ENCODE measurements at places on chromosomes 2 and 18.

- DNase-seq = no peak
Observed at GRCh38 chr2:238236571-238236970, 3.3 kb downstream of the HES6 start.

GRCh38 chr2:240247868-240248720 lies 107.6 kb upstream of the OTOS start:
- DNase-seq = no peak

DNA sequence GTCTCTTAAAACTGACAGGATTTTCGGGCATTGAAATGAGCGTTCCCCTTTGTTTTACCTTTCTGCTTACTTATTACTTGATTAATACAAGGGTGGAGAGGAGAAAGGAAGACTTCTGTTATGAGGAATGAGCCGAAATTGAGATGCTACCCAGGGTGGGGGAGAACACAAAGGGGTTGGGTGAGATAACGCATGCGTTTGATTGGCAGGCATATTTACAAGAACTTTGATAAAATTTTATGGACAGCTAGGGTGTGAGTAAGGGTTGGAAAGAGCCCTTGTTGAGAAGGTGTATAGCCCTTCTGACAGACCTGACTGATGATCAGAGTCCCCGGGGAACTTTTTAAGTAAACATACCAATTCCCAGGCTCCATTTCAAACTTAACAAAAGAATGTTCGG lies 1.8 kb downstream of the RNF138 start:
- DNase-seq = no peak

GRCh38 chr2:139237023-139237422 lies 456.8 kb upstream of the NXPH2 start:
- no peak for DNase-seq

- no peak for DNase-seq
Observed at GRCh38 chr2:234512884-234513669, 16.2 kb upstream of the ARL4C start.

GRCh38 chr2:232353096-232353495 lies 25.5 kb upstream of the ALPP start:
- DNase-seq = no peak

- no peak for DNase-seq
Observed at GRCh38 chr2:24985511-24985910, 13.8 kb upstream of the DNAJC27 start.

GRCh38 chr2:60172801-60173200 lies 380.7 kb downstream of the BCL11A start:
- no peak for DNase-seq

- no peak for DNase-seq
Observed at GRCh38 chr2:70959851-70960832, 18.3 kb upstream of the ANKRD53 start.

- no peak for DNase-seq
Observed at GRCh38 chr2:21431078-21431477, 307.3 kb downstream of the TDRD15 start.

DNA sequence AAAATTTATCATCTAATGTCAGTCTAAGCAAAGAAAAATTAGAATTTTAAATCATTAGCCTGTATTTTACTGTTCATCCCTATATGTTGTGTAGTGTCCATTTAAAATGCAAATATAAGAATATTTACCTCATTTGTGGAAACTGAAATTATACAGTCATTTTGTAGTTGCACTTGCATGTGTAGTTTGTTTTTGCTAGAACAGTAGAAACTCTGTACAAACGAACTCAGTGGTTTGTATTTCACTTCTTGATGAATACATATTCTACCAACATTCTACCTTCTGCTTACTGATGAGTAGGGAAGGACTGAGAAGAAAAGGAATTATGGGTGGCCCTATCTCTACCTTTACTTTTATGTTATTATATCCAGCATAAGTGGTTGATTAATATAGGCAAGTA lies 29.7 kb downstream of the BMPR2 start:
- DNase-seq = no peak

GRCh38 chr2:11837875-11838734 lies 91.7 kb downstream of the LPIN1 start:
- DNase-seq = no peak

DNA sequence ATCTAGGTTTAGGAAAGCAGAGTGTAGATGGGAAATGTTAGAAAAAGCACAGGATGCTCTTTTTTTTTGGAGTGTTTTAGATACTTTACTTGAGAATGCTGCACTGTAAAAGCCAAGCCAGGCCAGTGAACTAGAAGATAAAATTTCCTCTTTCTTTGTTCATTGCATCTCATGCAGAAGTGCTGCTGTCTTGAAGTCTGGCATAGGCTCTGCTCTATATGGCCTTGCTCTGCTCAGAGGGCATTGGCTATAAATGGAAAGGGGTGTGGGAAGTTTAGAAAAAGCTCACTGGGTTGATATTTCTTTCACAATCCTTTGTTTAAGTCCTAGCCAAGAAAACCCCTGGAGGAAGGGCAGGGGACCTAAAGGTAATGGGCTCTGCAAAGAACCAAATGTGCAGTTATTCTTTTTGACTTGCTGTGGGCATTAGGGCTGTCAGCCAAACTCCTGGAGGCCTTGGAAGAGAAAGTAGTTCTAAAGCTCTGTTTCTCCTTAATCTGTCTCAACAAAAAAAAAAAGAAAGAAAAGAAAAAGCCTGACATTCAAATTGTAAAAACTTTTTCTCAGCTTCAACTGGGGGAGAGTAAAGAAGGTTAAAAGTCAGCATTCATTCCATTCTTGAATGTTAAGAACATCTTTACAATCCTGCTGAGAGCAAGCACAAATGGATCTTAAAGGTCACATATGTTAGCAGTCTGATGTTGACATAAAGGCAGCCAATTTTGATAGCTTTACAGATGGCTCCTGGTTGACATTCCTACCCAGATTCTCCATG lies 338.3 kb downstream of the GULP1 start:
- DNase-seq = no peak

DNA sequence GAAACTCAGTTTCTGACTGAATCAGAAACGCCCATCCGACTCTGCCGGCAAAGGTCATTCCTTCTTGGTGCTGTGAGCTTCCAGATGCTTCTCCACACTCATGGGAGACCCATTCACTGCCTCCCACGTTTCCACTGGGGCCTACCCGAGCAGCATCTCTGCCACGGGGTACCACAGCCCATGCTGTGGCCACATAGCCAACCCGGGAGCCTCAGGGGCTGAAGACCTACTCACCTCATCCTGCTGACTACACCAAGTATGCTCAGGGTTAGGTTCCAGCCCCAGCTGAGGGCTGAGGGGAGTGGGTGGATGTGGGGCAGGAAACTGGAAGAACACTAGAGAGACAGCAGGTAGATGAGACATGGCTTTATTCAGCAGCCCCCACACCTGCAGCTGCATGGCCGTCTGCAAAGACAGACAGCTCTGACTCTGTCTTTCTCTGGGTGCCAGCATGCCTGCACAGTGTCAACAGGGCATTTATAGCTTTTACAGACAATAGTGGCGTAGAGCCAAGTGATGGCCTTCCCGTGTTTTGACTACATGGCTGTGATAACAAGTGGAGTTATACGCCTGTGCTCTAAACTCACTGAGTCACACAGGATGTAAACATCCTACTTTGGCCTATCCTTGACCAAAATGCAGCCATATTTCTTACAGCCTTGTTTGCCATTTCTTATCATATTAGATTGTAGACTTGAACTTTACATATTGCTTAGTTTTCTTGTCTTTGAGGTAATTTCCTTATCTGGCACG lies 16.5 kb upstream of the KLHL23 start:
- no peak for DNase-seq

DNA sequence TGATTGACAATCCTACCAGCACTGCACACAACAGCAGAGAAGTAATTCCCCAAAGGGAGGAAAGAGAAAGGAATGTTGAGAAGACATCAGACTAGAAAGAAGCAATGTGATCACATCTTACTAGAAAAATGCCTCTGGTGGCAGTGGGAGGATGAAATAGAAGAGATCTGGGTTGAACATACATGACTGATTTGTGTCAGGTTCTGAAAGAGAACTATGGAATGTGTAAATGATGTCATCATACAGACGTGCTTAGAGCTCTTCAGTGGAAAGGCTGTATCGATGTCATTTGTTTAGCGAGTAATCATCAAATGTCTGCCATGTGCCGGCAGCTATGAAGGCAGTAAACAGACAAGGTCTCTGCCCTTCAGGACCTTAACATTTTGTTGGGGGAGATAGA lies 24.9 kb downstream of the GORASP2 start:
- no peak for DNase-seq

DNA sequence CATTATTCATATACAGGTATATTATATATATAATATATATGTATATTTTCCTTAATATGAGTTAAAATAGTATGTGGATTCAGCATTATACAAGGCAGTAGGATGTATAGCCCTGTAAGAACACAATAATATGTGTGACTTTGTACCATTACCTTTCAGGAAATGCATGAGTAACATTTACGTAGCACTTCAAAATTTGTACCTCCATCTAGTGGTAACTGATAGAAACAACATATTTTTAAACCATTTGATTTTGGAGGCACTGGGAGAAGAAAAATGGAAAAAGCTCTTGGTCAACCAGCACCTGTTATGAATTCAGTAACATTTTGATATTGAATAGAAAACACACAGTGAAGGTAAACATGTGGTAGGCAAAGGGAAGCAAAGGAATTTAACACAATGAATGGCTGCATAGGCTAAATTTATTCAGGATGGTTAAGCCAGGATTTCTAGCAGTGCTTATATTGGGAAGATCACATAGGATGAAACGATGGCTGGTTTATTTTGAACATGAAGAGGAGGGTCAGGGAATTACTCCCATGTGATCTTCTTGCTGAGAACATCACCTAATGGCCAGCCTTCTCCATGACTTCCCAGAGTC lies 565.5 kb downstream of the CCDC85A start:
- DNase-seq = no peak

DNA sequence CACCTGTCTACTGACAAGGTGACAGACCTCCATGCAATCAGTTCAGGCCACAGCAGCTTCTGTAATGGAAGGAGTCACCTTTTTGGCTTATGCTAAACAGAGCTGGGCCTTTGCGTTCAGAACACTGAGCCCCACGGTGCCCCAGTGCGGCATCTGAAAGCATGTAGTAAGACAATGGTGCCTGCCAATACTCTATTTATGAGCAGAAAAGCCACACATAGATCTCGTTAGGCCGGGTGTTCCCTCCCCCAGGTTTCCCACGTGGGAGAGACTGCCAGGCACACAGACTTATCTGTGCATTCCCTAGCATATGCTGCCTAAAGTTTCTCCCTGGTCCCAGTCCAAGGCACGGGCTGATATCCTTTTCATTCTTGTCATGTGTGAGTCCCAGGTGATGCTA lies 150.9 kb downstream of the ACTR3 start:
- DNase-seq = no peak

DNA sequence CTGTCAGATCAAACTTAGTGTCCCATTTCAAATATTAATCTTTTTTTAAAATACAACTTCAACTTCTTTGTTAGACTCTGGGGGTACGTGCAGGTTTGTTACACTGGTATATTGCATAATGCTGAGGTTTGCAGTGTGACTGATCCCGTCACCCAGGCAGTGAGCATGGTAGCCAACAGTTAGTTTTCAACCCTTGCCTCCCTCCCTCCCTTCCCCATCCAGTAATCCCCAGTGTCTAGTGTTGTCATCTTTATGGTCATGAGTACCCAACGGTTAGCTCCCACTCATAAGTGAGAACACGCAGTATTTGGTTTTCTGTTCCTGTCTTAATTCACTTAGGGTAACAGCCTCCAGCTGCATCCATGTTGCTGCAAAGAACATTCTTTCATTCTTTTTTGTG lies 23.9 kb downstream of the NOL10 start:
- no peak for DNase-seq

- DNase-seq = no peak
Observed at GRCh38 chr2:179106676-179107428, 56.9 kb upstream of the CCDC141 start.

GRCh38 chr2:38500283-38500634 lies 102.5 kb downstream of the HNRNPLL start:
- no peak for DNase-seq

GRCh38 chr18:36334798-36335197 lies 37.3 kb downstream of the FHOD3 start:
- no peak for DNase-seq

DNA sequence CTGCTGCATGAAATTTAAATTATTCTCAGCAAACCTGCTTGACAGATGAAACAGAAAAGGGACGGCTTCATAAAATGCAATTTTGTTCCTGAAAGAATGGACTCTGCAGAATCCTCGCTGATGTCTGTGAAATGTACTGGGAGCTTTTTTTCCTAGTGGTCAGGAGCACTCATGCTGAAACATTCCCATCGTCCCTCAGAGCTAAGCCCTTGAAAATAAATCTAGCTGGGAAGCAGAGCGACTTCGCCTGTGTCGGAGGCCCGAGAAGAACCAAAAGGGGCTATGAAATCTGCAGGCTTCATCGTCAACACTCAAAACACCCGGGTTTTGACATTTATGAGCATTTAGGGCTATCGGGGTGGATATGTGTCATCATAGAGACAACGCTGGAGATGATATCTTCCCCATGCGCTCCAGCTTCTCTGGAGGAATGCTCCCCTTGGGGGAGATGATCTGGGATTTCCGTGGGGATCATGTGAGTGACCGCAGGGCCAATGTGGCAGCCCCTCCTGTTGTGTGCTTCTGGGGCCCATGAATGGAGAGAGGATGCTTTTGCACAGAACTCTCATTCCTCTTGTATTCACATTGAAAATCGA lies 182.3 kb downstream of the KLHL29 start:
- no peak for DNase-seq

DNA sequence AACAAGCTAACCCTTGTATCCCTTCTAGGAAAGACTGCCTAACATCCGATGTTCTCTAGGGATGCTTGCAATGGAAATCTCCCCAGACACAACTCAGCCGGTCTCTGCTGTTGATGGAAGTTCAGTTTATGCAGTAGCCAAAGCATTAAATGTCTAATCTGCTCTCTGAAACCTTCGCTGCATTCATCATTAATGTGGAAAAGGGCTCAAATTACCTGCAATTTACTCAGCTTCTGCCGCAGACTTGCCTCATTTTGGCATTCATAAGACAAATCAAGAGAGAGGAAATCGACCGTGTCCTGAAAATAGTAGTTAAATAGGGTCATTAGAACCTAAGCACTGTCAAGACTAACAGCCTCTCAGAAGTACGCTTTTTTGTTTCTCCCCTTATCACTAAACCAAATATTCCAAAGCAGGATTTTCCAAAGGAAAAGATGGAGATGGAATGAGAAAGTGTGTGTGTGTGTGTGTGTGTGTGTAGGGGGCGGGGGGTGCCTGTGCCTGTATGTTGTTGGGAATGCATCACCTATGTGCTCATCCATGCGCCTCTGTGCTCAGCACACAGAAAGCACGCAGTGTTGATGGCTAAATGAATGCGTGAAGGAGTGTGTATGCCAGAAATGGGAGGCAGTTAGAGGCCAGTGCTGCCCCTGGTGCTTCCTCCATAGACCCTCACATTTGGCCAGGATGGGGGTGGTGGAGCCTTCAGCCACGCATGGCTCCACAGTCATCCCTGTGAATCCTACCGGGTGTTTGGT lies 7.4 kb downstream of the LCT start:
- DNase-seq = no peak

DNA sequence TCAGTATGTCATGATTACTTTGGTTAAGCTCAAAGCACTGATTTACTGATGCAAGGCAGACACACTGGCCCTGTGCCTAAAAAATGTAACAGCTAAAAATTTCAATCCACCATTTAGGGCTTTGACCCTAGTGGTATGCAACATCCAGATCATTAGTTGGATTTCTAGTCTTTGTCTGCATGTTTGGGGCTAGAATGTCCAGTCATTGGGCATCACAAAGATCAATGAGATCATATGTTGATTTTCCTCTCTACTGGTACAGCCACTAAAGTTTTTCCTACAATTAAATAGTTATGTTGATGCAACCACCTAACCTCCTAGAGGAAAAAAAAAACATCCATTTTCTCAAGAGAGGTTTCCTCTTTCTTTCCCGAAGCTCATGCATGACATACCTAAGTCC lies 53.4 kb upstream of the REV1 start:
- DNase-seq = no peak

GRCh38 chr2:163970058-163970813 lies 234.4 kb upstream of the FIGN start:
- no peak for DNase-seq
